ENCODE measurements at places on chromosomes 7 and 10.

DNA sequence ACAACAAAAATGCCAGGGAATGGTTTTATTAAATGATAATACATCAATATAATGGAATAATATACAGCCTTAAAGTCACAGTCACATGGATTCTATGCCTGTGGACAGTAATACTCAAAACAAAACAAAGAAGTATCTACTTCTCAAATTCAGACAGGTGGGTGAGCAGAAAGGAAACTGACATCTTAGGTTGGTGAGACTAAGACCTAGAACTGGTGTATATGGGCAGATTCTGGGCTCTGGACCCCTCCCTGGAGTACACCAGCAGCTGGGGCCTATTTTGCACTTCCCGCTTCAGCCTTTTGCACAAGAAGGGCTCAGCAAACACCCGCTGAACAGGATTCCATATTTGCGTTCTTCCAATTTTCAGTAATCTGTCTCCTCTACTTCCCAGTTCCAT is 5.4 kb upstream of the FIS1 start:
- no peak for DNase-seq

DNA sequence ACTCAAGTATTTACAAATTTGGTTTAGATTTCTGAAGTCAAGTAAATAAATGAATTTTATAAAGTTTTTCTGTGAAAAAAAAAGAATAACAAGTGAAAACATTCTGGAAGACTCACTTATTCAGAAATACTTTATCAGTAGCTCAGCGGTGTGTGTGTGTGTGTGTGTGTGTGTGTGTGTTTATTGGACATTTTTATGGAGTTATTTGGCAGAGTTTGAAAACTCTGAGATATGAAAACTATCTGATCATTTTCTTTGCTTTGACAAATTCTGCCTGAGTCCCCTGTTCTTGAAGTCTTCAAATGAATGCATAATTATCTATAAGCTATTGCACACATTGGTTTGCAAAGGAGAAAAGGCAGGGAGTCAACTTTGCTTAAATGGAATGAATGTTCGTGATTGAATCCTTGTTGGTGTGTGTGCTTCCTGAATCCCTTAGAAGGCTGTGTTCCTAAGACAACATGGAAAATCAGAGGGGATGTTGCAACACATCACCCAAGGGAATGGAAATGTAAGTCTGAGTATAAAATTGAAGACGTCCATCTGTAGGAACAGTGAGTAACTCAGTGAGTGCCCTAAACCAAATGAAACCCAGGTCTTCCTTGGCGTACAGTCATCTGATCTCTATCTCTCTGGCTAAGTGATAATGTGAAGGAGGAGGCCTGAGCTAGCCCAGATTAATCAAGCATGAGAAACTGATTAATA is 160.9 kb downstream of the REEP3 start:
- no peak for DNase-seq

DNA sequence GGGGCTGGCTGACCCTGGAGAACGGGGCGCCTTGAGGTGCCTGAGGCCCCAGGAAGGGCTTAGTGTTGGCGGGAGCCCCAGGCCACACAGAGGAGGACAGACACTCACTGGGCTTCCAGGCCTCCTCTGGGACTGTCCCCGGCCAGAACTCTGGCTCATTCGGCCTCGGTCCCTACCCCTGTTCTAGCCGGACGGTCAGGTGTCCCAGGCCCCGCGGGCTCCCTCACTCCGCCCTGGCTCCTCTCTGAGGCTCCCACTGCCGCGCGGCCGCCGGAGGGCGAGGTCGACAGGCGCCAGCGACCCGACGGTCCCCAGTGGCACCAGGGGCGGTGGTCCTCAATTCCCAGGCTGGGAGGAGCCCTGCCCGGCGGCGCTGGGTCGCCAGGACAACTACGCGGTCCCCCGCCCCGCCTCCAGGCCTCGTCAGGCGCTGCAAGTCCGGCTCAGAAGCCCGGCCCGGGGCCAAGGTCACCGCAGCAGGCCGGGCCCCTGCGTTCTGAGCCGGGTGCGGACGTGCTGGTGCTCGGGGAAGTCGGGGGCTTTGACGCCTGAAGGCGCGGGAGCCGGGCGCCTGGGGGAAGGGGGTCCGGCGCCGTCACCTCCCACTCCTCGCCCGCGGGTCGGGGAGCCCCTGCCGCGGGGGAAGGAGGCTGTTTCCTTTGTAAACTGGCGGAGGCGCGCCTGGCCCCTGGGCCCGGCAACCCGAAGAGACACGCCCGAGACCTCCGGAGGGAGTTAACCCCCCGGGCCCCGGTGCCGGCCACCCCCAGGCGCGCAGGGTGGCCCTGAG is 1.1 kb upstream of the PWWP2B start:
- DNase-seq, result no peak

DNA sequence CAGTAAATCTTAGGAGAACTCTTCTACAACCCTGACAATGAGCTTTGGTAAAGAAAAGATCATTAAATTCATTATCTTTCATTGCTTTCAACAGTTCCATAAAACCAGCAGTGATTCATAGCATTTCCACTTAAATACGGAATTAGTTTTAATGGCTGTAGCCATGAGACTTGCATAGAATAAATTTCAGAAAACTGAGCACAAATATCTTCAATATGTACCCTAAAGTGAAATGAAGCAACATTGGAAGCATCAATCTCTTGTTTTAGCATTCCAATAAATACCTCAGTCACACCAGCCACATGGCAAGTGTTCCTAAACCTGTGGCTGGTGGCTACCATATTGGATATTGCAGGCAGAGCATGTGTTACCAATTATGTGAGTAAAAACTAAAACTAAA is 3.6 kb upstream of the RARRES2 start:
- DNase-seq, result no peak

DNA sequence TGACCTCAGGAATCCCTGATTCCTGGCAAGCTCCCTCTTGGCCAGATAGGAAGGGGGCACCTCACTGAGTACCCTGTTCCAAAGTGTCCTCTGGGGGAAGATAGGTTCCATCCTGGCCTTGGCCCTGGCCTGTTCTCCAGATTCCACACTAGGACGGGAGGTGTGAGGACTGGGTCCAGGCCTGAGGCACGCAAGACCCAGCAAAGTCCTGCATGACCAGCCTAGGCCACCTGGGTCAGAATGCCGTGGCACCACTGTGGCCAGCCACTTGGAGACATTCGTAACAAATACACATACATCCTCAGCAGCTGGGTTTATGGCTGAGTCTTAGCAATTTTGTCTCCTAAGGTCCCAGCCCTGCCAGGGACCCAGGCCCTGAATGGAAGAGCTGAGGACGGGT is 23.3 kb upstream of the TLX1 start:
- DNase-seq, result no peak

DNA sequence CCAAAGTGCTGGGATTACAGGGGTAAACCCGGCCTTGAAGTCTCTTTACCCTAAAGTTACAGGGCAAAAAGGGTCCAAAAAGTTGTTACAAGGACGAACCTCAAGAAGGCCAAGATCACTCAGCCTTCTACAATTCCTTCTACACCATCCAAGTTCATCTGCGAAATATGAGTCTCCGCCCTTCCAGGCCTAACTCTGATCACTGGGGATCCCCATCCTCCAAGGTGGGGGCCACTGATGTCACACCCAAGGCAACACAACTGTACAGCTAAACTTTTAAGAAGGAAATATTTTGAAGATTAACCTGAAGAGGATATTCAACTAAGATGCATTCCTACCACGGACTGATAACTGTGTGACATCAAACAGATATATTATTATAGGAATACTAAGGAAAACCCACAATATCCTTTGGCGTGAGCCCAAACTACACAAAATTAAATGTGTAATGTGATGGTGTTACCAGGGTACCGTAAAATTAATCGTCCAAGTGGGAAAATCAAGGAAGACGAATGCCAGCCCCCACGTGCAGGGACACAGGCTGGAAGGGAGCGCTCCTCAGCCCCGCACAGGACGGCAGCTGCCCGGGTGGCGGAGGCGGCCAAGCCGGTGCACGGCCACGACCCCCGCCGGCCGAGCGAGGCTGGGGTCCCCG is 1.0 kb downstream of the PAXIP1 start:
- DNase-seq, result no peak

DNA sequence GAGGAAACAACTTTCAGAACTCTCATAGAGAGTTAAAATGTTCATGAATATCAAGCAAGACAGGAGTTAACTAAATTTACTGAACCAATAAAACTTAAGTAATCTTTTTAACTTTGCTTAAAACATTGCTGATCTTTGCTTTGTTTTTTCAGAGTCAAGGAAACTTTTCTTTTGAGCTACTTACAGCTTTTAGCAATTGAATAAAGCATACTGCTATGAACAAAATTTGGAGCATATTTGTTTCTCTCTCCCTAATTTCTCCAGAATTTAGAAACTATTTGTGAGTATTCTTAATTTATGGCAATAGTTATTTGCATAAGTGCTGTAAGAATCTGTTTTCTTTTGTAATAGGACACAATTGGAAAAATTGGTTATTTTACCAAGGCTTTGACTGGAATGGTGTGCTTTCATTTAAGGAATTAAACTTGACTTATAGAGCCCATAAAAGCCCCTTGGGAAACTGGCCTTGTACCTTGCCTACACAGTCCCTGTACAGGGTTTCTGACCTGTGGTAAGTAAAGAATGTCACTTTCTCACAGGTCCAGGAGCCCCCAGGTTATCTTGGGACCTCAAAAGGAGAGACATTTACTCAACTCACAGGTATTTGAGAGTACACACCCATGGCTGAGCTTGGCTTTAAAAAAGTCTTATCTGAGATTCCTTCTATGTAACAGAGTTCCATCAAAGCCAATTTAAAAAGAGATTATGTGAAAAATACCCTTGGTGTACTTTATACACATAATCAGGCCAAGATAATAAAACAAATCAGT is 23.3 kb upstream of the KIAA1549 start:
- no peak for DNase-seq

DNA sequence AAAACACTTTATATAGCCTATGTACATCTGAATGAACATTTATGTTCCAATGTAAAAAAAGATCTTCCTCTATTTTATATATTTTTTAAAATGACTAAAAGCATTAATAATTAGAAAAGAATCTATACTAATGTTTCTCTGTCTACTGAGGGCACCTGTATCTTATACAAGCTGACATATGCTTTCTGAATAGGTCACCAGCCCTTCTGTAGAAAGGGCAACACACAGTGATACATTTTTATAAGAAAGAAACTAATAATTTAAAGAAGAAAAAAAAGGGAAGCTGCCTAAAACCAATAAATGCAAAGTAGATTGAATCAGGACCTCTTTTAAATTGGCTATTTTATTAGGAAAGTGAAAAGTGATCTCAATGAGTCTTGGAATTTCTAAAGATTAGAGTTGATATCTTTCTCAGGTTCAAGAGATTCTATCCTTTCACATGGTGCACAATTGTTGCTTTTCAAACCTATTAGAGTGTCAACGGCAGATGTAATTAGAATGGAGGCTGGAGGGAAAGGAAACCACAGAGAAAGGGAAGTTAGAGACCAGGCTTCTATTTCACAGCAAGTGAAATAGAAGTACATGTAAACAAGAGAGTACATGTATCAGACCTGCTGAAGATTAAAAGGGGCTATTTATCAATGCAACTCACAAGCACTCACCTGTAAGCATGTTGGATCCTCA is 6.3 kb downstream of the MTPN start:
- peak; percentile 58 for DNase-seq

DNA sequence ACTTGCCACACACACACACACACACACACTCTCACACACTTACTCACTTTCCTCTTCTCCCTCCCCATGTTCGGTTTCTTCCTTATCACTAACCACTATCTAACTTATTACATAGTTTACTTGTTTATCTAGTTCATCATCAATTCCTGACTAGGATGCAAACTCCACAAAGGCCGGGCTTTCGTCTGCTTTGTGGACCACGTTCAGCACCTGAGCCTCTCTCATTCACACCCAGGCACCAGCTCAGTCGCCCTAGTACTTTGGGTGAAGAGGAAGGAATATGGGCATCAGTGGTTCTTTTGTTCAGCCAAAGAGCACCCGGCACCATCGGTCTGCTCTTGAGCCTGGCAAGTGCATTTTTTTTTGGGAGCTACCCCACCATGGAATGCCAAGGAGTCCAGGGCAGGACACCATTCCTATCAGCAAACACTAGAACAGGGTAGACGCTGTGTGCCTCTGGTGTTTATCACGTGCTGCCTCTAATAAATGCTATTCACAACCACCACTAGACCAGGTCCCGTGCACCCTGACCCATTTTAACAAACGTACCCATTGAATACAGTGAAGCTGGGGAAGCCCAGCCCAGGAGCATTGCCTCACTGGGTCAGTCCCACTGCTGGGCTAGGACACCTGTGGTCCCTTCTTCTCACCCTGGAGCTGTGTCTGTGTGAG is 2.2 kb downstream of the C10orf67 start:
- no peak for DNase-seq

GRCh38 chr7:92925876-92926696 is 89.7 kb upstream of the CDK6 start:
- no peak for DNase-seq

DNA sequence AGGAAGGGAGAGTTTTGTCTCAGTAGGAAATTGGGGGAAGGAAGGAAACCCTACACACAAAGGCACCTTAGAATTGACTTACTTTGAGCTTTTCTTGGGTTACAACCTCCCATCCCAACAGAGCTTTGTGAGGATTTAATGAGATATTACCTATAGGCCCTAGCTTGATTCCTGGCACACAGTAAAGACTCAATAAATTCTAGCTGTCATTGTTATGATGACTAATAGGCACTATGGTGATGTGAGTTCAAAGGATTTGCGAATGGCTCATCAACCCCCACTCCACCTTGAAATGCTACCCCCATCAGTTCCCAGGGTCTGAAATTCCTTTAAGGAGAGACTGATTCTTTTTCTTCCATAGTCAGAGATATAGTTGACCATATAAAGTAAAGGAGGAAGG is 67.9 kb upstream of the SMNDC1 start:
- DNase-seq, result no peak

DNA sequence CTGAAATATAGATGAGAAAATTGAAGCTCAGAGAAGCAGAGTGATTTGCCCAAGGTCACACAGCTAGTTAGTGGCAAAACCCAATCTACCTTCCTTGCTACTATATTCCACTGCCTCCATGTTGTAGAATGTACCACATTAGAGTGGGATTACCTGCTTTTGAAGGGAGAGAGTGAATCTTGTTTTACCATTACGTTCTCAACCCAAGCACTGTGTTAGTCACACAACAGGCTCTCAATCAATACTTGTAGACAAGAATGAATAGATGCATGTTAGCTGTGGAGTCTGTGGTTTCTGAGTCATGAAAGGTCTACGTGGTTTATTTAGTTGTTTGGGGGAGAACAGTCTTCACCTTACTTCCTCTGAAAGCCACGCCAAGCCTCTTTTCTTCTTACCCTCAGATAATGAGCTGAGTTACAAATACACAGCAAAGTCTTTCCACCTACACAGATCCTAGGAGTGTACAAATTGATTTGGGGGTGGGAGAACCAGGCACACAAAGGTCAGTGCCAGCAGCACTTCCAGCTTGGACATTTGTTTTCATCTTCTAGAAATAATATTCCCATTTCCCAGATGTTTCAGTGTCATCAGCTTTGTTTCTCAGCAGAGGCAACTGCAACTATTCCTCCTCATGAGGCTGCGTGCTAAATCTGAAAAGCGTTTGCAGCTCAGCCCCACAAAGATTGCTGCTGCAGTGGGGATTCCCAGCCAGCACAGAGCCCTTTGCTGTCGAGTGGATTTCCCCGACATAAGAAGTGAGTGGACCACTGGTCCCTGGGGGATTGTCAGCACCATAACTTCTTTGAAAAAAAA is 71.5 kb upstream of the ADO start:
- no peak for DNase-seq

Measured in GDM1 (cell line).